Activated T-cell treated with anti-CD3 and anti-CD28 coated beads for 24 hours (primary cell): ENCODE measurements at places on chromosomes 13 and 19.

DNA sequence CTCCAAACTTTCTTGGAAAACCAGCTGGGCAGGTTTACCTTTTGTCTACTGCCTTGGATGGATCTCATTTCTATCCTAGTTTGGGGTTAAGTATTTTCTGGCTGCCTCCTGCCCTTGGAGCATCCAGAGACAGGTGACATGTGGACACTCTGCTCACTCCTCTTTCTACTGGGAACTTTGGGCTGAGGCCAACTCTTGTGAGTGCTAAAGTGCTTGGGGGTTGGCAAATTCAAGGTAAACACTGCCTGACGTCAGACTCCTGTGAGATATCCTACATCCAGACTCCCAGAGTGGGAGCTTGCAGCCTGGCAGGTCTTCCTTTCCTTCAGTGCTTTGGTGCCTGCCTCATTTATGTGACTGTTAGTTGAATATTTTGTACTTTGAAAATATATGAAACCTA is 388.1 kb downstream of the KCNRG start:
- no peak for DNase-seq

DNA sequence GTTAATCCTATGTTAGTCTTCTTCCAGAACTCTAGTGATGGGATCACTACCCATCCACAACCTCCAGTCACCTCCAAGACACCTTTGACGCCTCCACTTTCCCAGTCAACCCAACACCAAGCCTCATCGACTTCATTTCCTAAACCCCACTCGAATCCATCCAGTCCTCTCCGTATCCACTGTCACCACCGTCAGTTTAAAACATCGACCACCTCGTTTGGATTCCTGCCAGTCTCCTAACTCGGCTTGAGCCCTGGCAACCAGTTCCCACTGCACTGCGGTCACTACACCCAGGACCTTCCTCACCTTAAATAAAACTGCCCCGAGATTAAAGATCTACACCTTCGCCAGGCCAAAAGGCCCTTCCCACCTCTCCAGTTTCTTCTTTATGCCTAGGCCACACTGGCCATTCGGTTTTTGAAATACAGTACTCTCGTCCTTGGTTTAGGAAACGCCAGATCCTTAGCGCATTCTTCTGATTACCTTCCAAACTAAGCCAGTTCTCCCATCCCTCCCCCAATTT is 1.2 kb downstream of the MTIF3 start:
- no peak for DNase-seq

- peak; percentile 57 for DNase-seq
These were observed 15.4 kb downstream of the RELB start for GRCh38 chr19:45016388-45017314.

GRCh38 chr19:18444513-18444912 is 6.6 kb upstream of the ISYNA1 start:
- DNase-seq = no peak

- no peak for DNase-seq
These were observed 22.8 kb upstream of the EMP3 start for GRCh38 chr19:48302600-48302959.

DNA sequence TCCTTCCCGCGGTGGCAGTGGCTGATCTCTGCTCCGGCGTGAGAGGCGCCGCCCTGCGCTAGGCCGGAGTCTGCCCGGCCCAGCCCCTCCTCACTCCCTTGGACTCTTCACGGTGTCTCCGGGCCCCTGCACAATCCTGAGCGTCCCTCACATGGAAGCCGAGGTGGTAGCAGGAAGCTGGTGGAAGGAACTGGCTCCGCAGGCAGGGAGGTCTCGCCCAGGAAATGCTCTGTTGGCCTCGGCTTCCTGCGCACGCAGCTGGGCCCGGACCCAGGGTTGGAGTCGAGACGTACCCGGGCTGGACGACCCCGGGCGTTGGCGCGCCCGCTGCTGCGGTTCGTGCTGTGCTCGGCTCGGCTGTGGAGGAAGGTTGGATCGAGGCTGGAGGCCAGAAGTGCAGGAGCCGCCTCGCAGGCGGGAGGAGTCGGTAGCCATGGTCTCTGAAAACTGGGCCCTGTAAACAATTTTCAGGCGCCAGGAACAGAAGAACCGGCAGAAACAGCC is 46.3 kb downstream of the ZNF724 start:
- no peak for DNase-seq

DNA sequence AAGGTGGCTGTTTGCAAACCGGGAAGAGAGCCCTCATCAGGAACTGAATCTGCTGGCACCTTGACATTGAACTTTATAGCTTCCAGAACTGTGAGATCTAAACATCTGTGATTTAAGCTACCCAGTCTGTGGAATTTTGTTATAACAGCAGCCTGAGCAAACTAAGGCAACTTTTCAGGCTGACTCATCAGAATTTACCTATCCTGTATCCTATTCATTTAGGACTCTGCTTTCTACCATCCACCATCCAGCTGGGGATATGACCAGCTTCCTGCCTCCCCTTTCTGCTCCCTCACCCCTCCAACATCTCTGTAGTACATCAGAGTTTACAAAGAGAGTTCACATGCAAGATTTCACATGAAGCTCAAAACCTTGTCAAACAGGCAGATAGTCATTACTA is 11.1 kb upstream of the CNMD start:
- no peak for DNase-seq

DNA sequence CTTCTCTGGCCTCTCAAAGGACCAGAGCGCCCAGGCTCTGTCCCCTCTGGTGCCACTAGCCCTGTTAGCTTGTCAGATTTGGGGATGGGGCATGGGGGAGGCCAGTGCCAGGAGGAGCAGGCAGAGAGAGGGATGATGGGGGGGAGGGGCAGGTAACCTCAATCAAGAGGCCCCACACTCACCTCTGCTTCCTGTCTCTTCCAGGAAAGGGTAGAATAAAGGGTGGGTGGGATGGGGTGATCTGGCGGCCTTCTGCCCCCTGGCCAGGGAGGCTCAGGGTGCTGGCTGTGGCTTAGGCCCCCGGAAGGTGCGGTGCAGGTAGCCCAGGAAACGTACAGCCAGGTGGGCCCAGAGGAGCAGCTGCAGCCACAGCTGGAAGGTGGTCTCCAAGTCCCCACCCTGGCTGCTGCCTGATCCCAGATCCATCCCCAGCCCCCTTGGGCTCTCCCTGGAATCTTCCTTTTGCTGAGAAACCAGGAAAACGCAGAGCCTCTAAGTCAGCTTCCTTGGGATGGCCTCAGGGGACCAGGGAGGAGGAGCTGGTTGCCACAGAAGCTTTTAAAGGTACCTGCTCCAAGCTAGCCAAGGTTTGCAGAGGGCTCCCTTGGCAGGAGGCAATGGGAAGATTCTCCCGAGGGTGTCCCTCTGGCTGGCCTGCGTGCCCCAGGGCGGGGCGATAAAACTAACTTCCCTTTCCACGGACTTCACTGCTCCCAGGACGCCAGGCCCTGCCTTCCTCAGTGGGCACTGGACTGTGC is 5.3 kb downstream of the PRKACA start:
- no peak for DNase-seq

DNA sequence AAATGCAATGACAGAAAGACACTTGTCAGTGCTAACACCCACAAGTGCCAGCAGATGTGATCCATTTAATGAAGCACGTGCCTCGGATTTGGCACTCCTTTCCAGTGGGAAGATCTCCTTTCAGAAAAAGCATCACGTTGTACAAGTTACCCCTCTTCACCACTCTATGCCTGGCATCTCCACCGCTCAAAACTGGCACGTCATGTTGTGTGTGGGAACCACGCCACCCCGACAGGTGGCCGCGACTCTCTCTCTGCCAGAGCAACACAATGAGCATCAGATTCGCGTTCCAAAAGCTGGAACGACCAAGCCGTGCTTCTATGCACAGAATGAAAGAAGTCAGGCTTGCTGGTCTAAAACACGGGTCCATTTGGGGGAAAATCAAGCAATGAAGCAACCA is 24.3 kb downstream of the TMTC4 start:
- DNase-seq = no peak

DNA sequence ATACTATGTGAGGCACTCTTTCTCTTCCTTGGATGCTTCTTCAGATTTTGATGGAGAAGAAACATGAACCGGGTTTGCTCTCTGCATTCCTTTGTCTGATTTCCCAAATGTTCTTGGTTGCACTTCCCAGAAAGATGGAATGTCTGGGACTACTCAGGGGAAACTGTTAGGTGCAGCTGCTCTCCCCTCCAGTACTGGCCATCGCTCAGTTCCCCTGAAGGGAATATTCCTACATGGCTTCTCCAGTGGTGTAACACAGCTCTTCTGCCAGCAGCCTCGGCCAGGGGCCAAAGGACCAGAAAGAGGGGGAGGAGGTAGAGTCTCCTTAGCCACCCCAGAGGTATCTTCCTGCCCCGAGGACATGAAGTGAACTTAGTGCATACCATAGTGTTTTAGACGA is 33.5 kb upstream of the SPRY2 start:
- no peak for DNase-seq

GRCh38 chr19:33063356-33063752 is 1.3 kb downstream of the RHPN2 start:
- DNase-seq = no peak

DNA sequence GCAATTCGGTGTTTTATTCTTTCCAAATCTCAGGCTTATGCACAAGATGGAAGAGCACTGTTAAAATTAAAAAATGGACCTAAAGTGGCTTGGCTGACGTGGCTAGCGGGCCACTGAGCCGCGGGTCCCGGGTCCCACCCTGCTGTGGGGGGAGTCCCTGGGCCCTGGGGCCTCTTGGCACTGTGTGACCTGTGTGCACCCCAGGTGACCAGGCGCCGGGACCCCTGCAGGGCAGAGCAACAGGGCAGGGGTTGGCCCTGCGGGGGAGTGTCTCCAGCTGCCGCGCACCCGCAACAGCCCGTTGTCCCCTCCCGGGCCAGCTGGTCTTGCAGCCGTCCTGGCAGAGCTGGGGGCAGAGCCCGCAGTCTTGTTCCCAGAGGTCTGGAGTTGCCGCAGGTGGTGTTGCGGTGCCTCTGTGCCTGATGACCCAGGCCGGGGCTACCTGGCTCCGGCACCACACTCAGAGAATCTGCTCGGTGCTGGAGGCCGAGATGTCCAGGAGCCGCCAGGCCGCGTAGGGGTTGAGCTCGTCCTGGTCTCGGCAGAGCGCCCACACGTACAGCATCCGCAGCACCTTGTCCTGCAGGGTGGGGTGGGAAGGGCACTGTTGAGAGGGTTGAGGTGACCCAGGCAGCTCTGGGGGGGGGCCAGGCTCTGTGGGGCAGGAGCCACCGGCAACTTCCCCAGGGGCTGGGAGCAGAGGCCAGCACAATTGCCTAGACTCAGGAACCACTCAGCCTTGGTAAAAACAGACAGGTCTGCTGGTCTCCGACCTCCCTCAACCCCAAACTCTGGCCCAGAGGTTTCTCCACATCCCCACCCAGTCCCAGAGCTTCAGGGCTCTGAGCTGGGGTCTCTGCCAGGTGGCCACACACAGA is 1.0 kb upstream of the CTXN1 start:
- no peak for DNase-seq

- DNase-seq = no peak
These were observed 1.3 kb downstream of the GMFG start for GRCh38 chr19:39334444-39334976.

- no peak for DNase-seq
These were observed 284.2 kb upstream of the DACH1 start for GRCh38 chr13:72151241-72151640.

DNA sequence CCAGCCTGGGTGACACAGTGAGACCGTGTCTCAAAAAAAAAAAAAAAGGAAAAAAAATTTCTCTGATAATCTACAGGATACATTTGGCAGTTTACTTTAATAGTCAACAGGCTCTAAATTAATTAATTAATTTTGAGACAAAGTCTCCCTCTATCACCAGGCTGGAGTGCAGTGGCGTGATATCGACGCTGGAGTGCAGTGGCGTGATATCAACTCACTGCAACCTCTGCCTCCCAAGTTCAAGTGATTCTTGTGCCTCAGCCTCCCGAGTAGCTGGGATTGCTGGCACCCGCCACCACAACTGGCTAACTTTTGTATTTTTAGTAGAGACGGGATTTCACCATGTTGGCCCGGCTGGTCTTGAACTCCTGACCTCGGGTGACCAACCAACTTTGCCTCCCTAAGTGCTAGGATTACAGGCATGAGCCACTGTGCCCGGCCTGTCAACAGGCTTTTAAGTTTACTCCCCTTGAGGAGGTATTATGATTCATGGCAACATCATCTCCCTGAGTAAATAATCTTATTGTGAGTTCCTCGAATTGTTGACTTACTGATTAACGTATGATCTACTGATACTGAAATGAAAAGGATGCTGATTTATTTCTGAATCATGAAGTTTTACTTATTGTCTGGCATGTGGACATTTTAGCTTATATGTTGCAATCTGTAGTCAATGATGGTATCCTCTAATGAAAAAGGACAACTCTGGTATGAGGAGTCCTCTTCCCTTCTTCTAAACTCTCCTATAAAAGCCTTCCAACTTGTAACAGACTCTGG is 21.3 kb upstream of the MTRF1 start:
- DNase-seq = no peak

- peak; percentile 22 for DNase-seq
These were observed 58.3 kb downstream of the DOCK9 start for GRCh38 chr13:98919566-98919965.

GRCh38 chr13:30730526-30730925 is 4.8 kb upstream of the ALOX5AP start:
- DNase-seq = no peak

- DNase-seq = no peak
These were observed 119.5 kb downstream of the SHISA2 start for GRCh38 chr13:25932365-25932764.

DNA sequence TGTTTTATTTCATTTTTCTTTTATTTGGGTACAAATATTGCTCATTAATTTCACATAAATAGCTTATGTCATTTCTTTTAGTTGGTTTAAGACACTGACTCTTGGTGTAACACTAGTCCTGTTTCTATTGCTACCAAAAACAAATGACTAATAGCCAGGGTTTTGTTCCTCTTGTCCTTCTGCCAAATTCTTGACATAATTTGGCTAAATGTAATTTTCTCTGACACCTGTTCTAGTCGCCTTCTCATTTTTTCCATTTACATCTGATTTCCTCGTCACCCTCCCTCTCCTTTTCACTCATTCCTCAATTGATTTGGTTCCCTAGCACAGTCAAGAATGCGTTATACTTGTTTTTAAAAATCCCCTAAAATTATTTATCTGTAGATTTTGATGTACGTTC is 1718.7 kb downstream of the EFNB2 start:
- DNase-seq = no peak

DNA sequence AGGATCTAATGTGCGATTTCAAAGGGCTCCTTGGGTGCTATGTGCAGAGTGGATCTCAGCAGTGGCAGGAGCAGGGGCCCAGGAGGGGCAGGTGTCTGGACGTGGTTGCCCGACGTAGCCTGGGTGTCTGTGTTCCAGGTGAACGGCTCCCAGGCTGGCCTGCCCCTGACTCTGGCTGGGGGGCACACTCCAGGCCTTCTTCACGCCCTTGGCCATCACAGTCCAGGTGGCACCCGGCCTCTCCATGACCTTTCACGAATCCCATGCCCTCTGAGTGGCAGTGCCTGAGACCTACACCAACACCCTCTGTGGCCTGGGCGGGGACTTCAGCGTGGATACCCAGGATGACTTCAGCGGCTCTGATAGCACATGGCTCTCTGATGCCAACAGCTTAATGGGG is 11.3 kb upstream of the FXYD3 start:
- DNase-seq = no peak

DNA sequence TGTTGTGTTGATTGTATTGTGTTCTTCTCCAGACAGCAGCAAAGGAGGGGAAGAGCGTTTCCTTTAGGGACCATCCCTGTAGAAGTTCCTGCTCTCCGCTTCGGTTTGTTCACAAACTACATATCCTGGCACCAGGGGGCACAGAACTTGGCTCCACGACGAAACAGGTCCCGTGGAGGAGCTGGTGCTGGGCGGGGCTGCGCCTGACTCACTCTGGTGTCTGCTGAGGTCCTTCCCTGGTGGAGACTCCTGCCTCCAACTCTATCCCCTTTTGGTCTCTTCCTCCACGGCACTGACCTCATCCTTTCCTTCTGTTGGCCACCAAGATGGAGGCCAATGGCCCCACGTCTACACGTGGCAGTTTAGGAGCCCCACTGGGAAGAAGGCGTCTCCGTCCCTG is 14.7 kb downstream of the TMPRSS9 start:
- DNase-seq = no peak
